ENCODE measurements at places on chromosomes 2 and 18. TPM values are rescaled to one million over a fixed set of nuclear protein-coding genes. Genes with fewer than 3 reads are reported as not detected.

GRCh38 chr2:15226661-15227060 is 334.5 kb downstream of the NBAS start:
- H3K4me1 ChIP-seq: no peaks in the 10 kb centered on the region
- H3K4me3 ChIP-seq: no peak overlapping the region
- no peaks in the 10 kb centered on the region for H3K27me3 ChIP-seq

DNA sequence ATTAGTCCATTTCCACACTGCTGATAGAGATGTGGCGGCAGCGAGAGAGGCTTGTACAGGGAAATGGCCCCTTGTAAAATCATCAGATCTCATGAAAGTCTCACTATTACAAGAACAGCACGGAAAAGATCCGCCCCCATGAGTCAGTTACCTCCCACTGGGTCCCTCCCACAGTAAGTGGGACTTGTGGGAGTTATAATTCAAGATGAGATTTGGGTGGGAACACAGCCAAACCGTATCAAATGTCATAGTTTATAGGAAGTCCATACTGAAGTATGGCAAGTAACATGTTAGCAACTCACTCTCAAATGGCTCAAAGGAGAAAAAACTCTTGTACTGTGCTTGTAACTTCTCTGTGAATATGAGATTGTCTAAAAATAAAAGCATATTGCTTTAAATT is 56.1 kb downstream of the FARP2 start:
- no peaks in the 10 kb centered on the region for H3K27me3 ChIP-seq
- DNase-seq: peak; percentile 98
- no peak overlapping the region for H3K4me3 ChIP-seq
- peaks cover 12% of the 10 kb centered on the region for H3K36me3 ChIP-seq
- peak overlapping the region; percentile 58 for H3K27ac ChIP-seq
- H3K4me1 ChIP-seq: peaks cover 21% of the 10 kb centered on the region

- H3K36me3 ChIP-seq: no peaks in the 10 kb centered on the region
- no peak overlapping the region for H3K27ac ChIP-seq
- no peaks in the 10 kb centered on the region for H3K27me3 ChIP-seq
- H3K4me3 ChIP-seq: no peak overlapping the region
Observed at GRCh38 chr2:54149638-54150441, 34.4 kb downstream of the ACYP2 start.

- no peaks in the 10 kb centered on the region for H3K4me1 ChIP-seq
- H3K36me3 ChIP-seq: no peaks in the 10 kb centered on the region
- no peak for DNase-seq
- no peak overlapping the region for H3K4me3 ChIP-seq
Observed at GRCh38 chr2:3021720-3022119, 355.9 kb downstream of the EIPR1 start.

- no peaks in the 10 kb centered on the region for H3K4me1 ChIP-seq
- no peaks in the 10 kb centered on the region for H3K36me3 ChIP-seq
- H3K27ac ChIP-seq: no peak overlapping the region
- no peaks in the 10 kb centered on the region for H3K27me3 ChIP-seq
- no peak overlapping the region for H3K4me3 ChIP-seq
- no peak for DNase-seq
Observed at GRCh38 chr18:61173554-61173953, 159.7 kb upstream of the CDH20 start.

DNA sequence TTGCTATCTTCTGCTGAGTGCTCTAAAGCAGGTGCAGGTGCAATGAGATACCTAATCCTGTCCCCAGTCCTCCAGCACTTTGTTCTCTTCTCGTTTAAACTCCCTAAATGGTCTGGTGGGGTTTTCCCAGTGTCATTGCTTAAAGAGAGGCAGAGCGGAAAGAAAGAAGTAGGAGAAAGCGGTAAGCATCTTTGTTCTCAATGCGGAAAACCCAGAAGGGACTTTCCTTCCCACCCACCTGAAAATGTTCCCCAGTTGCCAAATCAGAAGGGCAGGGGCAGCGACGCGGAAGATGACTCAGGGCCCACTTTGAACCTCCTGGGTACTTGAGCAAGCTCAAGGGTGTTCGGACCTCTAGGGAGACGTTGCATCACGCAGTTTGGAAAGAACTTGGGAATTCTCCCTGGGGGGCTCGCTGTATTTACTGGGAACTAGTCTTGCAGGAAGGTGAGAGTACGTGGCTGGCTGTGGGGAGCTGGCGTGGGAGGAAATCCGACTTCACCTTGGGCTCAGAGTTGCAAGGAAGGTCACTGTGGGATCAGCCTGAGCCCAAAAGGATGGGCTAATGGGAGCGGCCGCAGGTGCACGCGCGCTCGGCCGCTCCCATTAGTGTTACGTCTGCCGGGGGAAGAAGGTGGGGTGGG is 589 bp upstream of the SGPP2 start:
- no peaks in the 10 kb centered on the region for H3K4me1 ChIP-seq
- no peak for DNase-seq
- H3K27me3 ChIP-seq: peaks cover 31% of the 10 kb centered on the region
- H3K27ac ChIP-seq: no peak overlapping the region
- peak overlapping the region; percentile 47 for H3K4me3 ChIP-seq

DNA sequence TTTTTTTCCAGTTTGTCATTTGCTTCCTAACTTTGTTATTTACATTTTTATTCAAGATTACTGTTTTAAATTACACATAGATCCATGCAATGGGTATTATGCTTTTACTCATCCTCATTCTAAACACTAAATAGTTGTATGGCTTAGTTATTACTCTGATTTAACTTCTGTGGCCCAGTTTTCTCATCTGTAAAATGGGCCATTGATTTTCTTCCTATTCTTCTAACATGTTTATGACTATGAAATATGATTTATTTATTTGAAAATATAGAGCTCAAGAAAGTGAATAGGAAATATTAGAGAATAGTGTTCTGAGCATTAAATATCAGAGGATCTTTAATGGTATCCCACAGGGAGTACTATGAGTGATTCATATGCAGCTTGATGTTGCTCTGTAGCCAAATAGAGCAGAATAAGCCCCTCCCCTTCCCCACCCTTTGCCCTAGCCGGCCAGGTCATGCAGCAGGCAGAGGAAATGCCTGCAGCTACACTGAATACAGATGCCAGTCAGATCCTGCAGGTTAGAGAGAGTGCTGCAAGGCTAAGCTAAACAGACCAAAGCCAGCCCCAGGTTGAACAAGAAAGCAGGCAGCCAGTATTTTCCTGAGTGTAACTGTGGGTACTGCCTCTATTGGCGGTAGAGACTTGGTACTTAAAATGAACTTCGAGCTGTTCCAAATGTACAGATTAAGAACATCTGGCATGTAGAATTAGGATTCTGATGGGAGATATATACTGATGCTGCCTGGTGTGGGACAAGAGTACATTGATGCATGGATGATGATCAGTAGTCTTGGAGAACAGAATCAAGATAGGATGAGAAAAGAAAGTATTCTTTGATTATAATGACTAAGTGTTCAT is 11.7 kb upstream of the ACYP2 start:
- no peak overlapping the region for H3K27ac ChIP-seq
- no peaks in the 10 kb centered on the region for H3K4me1 ChIP-seq
- no peaks in the 10 kb centered on the region for H3K27me3 ChIP-seq
- H3K36me3 ChIP-seq: no peaks in the 10 kb centered on the region

Gene ZC3H6
- 7.6 TPM for total RNA-seq

All from A673 (cell line).